ENCODE measurements at places on chromosomes 7 and 10. TPM values are rescaled to one million over a fixed set of nuclear protein-coding genes. Genes with fewer than 3 reads are reported as not detected.

Gene BEND7
- total RNA-seq = not detected

Gene GSDME
- total RNA-seq = 3.9 TPM

Gene SUN1
- 65.8 TPM for total RNA-seq

- DNase-seq = no peak
These were observed 527.4 kb downstream of the DNAJB6 start for GRCh38 chr7:157863906-157864810.

DNA sequence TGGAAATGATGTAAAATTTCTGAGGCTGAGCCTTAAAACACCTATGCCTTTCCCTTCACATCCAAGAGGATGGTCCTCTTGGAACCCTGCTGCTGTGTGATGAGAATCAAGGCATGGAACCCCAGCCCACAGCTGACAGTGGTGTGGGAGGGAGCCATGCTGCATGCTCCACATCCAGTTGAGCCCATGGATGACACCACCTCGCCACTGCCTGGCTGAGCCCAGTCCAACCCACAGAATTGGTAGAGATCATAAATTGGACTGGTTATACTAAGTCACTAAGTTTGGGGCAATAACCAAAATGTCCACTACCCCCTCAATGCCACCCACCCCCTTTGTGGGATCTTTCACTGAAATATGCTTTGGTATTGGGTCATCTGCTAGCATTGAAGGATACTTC is 45.9 kb upstream of the C10orf90 start:
- DNase-seq = no peak

- DNase-seq = no peak
These were observed at the start of gene GPRIN2 for GRCh38 chr10:46556515-46557318. Gene GPRIN2 (minus strand): TSS chr10:46556658. CDS start chr10:46550736, 5,922 bp downstream.

DNA sequence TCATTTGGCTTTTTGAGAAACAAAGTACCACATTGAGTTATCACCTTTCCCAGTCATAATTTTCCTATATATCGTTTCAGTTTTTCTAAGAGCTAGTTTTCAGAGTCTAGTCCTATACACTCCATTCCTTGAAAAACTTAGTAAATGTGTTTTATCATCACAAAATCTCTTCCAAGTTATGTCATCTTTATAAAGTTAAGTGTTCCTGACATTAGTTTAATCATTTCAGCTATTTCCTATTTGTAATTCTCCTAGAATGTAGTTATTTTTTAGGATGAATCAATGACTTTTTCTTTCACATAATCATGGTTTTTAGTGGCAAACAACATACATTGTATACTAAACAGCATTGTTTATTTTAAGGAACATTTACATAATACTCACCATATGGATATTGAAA is 191.7 kb upstream of the BET1 start:
- DNase-seq = no peak

DNA sequence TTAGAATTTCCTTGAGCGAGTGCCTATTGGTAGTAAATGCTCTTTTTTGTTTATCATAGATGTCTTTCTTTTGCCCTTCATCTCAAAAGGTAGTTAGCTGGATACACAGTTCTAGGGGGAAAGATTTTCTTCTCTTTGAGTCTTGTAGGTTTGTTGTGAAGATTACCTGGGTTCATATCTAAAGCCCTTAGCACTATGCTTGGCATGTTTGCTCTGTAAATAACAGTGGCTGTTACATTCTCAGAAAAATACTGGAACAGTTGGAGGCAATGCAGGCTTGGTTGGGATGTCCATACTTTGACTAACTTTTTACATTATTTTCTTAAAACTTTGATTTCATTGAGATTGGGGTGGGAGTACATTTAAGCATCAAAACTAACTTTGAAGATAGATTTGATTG is 144.0 kb downstream of the AUTS2 start:
- DNase-seq = no peak

- DNase-seq = no peak
These were observed 114.5 kb downstream of the HIP1 start for GRCh38 chr7:75624134-75624832.

DNA sequence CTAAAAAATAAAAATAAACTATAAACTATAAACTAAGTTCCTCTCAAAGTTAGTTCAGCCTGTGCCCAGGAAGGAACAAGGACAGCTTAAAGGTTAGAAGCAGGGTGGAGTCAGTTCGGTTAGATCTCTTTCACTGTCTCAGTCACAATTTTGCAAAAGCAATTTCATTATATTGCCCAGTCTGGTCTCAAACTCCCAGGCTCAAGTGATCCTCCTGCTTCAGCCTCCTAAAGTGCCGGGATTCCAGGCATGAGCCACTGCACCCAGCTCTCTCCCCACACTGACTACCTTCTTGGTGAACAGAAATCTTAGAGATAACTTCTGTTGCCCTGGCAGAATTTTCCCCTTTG is 146.3 kb upstream of the TRIM24 start:
- no peak for DNase-seq

GRCh38 chr7:20561466-20561865 is 54.0 kb upstream of the ABCB5 start:
- DNase-seq = no peak

GRCh38 chr7:27130540-27131389 is at the start of gene HOXA4:
Gene HOXA4 (minus strand): TSS chr7:27130757. CDS start chr7:27130733, 24 bp downstream.
- peak; percentile 70 for DNase-seq

DNA sequence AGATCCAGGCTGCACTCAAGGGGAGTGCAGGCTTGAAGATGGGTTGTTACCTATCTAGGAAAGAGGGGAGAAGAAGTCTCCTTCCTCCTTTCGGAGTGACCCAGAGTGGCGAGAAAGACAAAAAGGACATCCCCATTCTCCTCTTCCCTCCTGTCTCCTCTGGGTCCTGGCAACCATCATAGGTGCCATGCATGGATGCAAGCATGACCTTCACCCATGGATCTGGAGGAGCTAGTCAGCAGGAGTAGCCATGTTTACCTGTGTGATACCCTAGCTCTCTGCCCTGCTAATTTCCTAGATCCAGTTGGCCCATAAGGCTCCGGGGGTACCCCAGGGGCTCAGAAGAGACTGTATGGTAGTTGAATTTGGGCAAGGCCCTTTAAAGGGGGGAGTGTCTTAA is 17.2 kb upstream of the CROT start:
- no peak for DNase-seq

- no peak for DNase-seq
These were observed 622 bp upstream of the P4HA1 start for GRCh38 chr10:73097305-73097670.

DNA sequence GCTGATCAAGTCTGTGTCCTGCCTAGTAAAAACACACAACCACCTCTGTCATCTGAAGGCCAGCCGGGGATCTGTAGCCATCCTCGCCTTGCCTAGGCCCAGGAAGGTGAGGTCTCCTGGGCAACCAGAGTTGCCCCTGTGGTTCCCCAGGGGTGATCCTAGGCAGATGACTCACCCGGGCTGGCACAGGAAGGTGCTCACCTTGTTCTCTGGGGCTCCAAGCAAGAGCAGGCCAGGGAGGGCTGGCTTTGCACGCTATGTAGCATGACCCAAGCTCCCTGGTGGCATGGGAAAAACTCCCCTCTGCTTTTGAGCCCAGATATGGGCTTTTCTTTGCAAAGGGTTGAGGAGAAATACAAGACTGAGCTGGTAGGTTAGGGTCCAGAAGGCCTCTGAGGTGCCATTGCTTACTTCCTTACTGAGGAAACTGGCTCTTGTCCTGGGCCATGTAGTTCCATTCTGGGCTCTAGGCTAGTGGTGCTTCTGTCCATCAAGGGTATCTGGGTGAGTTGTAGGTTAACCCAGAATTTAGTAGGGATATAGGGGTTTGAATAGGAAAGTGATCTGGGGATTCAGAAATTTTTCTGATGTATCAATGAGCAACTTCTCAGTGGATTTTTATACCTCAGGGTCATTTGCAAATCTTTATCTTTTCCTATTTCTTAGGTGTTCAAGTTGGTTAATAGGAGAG is 112.0 kb downstream of the NT5C2 start:
- no peak for DNase-seq
